ENCODE measurements at places on chromosomes 4 and X. TPM values are rescaled to one million over a fixed set of nuclear protein-coding genes. Genes with fewer than 3 reads are reported as not detected.

DNA sequence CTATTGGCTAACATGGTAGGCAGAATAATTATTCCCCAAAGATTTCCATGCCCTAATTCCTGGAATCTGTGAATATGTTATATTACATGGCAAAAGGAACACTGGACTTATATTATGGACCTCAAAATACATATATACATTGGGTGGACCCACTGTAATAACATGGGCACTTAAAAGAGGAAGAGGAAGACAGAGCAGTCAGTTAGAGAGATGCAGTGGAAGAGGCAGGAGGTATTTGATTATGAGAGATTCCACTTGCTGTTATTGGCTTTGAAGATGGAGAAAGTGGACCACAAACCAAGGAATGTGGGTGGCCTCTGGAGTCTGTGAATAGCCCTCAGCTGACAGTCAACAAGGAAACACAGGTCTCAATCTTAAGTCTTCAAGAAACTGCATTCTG lies 14.0 kb upstream of the ART3 start:
- no peak overlapping the region for H3K27ac ChIP-seq
- DNase-seq: no peak
- H3K36me3 ChIP-seq: no peaks in the 10 kb centered on the region
- no peak overlapping the region for H3K4me3 ChIP-seq

DNA sequence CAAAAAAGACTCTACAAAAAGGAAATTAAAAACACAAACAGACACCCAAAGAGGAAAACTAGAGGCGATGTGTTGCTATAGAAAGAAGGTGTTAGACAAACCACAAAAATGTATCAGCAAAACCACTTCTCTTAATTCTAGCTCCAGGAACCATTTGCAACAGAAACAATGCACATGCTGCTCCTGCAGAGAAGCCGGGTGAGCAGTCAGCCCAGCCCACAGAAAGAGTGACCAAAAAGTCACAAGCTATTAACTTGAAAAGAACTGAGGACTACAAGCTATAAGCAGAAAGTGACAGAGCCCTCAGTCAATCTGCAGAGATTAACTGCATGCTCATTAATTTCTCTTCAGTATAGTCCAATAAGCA lies 96.2 kb upstream of the KLHL13 start:
- no peak overlapping the region for H3K4me3 ChIP-seq
- DNase-seq: no peak
- no peak overlapping the region for H3K27ac ChIP-seq
- no peaks in the 10 kb centered on the region for H3K36me3 ChIP-seq

- no peaks in the 10 kb centered on the region for H3K36me3 ChIP-seq
- DNase-seq: no peak
- no peaks in the 10 kb centered on the region for H3K27me3 ChIP-seq
- no peak overlapping the region for H3K27ac ChIP-seq
- H3K4me3 ChIP-seq: no peak overlapping the region
These were observed 333.4 kb upstream of the AADAT start for GRCh38 chr4:170423137-170423536.

- no peak overlapping the region for H3K4me3 ChIP-seq
- H3K36me3 ChIP-seq: no peaks in the 10 kb centered on the region
- H3K27ac ChIP-seq: no peak overlapping the region
- no peaks in the 10 kb centered on the region for H3K27me3 ChIP-seq
These were observed 10.3 kb downstream of the DOK7 start for GRCh38 chr4:3473181-3473950.

GRCh38 chrX:118271775-118272174 lies 74.1 kb upstream of the WDR44 start:
- DNase-seq: no peak
- H3K4me3 ChIP-seq: no peak overlapping the region
- no peaks in the 10 kb centered on the region for H3K36me3 ChIP-seq
- H3K4me1 ChIP-seq: no peaks in the 10 kb centered on the region
- H3K27me3 ChIP-seq: no peaks in the 10 kb centered on the region

The EFNB1 gene
- 53.0 TPM for total RNA-seq

The AFP gene
- total RNA-seq: not detected

Data from kidney (tissue), 22 donors.